Erythroblast (primary cell): ENCODE measurements at places on chromosomes 2 and 18.

DNA sequence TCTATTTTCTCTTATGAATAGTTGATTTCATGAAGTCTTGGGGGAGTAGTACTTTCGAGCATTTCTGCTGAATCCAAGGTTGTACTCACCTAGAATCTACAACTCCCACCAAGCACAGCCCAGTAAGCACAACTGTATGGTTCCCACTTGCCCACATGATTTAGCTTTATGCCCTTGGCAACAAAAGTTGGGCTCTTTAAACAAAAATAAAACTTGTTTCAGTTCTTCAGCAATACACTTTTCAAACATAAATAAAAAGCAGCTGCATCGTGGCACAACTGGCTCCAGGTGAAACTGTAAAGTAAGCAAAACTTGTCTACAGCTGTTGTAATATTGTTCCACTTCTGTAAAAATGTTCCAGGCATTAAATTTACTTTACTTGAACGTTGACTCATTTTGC lies 99.8 kb upstream of the FSIP2 start:
- no peak for DNase-seq

GRCh38 chr2:215354771-215355695 lies 43.2 kb downstream of the ATIC start:
- no peak for DNase-seq

DNA sequence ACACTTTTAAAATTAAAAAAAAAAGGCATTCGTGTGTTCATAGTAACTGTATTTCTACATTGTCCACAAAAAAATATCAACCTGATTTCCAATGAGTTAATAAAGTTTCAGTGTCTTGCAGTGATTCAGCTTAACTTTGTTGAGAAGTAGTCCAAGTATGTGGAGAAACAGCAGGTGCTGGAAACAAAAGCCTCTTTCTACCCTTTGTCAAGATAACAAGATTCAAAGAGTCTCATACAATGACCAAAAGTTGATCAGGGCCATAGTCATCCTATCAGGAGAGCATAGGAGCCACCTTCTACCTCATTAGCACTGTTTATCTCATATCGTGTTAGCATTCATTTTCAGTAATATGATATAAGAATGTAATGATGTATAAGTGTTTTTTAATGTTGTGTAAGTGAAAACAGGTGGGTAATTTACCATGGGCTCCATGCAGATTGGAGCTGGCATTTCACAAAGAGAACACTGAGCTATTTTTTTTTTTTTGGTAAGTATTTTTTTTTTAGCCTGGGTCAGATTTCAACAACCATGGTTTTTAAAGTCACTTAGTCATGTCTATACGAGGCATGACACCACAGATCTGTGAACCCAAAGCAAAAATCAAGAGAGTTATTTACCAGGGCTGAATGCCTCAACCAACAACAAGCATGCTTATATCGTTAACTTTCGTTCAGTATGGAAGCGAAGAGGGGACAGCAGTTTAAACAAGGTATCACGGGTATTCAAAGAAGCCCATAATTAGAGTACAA lies 165.0 kb upstream of the ZNF521 start:
- DNase-seq: no peak

- no peak for DNase-seq
Observed at GRCh38 chr2:14232217-14232616, 400.3 kb upstream of the LRATD1 start.

GRCh38 chr2:212592695-212593094 lies 54.1 kb upstream of the ERBB4 start:
- DNase-seq: no peak

GRCh38 chr18:28175150-28175929 lies 1.6 kb downstream of the CDH2 start:
- no peak for DNase-seq

GRCh38 chr18:75029481-75029880 lies 179.5 kb downstream of the PTGR3 start:
- no peak for DNase-seq

- DNase-seq: no peak
Observed at GRCh38 chr18:54783139-54783538, 45.1 kb upstream of the RAB27B start.

DNA sequence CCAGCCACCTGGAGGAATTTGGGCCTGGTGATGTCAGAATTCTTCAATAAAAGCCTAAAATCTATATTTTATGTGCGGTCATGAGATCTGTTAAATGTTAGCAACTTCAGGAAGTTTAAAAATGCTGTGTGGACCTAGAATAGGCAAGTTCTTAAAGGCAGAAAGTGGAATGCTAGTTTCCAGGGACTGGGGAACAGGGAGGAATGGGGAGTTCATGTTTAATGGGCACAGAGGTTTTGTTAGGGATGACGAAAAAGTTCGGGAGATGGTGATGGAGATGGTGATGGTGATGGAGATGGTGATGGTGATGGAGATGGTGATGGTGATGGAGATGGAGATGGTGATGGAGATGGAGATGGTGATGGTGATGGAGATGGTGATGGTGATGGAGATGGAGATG lies 9.2 kb downstream of the TYMS start:
- no peak for DNase-seq

DNA sequence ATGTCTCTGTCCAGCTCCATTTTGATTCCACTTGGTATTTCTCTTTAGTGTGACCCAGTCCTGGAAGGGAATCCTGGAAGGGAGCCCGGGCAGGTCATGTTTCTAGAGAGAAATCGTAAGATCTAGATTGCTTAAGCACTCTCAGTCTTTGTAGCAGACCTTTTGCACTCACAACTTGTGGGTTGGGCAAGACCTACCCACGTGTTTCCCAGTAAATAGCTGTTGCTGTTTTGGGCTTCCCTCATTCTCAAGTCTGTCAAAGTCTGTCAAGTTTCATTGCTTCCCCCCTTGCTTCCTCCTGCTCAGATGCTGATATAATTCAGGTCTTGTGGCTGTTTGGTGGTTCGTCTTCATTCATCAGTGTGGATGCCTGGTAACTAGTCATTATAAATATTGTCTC lies 17.4 kb upstream of the NEMP2 start:
- no peak for DNase-seq

GRCh38 chr18:49021076-49021432 lies 70.3 kb upstream of the SMAD7 start:
- DNase-seq: no peak

DNA sequence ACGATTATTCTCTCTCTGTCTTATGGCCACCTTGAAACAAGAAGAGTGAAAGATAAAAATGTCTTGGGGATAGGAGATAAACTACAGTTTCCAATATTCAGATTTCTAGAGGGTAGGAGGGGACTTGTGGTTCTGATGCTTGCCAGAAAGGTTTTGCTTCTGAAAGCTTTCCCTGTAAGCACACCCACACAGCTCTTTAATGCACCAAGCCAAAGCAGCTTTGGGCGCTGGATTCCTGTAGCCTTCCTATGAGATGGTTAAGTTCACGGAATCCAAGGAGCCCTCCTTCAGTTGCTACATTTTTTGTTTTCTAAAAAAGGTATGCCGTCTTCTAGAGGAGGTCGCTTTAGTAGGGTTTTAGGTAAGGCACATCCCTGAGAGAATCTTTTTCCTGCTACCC lies 4.9 kb downstream of the LRRTM1 start:
- no peak for DNase-seq

DNA sequence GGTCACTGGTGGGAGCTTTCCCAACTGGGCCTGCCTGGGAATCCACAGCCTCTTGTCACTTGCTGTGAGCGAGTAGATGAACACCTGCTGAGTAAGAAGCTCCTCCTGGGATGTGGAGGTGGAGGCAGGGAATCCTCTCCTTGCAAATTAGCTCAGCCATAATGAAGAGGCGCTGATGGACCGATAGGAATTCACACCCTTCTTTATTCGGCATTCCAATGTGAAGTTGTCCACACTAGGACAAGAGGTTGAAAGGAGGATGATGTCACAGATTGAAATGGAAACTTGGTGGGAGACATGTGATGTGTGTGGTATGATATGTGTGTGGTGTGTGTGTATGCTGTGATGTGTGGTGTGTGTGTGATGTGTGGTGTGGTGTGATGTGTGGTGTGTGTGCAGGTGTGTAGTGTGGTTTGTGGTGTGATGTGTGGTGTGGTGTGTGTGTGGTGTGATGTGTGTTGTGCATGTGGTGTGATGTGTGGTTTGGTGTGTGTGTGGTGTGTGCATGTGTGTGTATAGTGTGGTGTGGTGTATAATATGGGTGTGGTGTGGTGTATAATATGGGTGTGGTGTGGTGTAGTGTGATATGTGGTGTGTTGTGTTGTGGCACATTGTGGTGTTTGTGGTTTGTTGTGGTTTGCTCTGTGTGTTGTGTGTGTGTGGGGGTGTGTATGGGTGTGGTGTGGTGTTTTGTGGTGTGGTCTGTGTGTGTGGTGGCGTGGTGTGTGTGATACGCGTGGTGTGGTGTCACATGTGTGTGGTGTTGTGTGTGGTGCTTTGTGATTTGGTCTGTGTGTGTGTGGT lies 216.4 kb downstream of the BCL2 start:
- peak; percentile 40 for DNase-seq

DNA sequence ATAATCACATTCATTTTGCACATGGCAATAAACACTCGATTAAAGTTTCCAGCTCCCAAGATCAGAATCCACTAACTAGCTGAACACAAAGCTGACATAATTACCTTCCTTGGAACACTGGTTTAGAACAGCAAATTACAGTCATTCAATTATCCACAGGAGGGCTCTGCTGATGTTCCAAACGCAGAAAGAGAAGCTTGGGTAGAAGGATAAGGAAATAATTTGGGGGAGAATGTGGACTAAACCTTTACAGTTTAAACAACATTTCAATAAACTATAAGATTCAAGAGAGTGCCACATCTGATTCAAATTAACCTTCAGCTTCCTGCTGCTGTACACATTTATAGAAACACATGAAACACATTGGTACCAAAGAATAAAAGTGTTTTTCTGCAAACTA lies 67.8 kb upstream of the ARL4C start:
- no peak for DNase-seq

DNA sequence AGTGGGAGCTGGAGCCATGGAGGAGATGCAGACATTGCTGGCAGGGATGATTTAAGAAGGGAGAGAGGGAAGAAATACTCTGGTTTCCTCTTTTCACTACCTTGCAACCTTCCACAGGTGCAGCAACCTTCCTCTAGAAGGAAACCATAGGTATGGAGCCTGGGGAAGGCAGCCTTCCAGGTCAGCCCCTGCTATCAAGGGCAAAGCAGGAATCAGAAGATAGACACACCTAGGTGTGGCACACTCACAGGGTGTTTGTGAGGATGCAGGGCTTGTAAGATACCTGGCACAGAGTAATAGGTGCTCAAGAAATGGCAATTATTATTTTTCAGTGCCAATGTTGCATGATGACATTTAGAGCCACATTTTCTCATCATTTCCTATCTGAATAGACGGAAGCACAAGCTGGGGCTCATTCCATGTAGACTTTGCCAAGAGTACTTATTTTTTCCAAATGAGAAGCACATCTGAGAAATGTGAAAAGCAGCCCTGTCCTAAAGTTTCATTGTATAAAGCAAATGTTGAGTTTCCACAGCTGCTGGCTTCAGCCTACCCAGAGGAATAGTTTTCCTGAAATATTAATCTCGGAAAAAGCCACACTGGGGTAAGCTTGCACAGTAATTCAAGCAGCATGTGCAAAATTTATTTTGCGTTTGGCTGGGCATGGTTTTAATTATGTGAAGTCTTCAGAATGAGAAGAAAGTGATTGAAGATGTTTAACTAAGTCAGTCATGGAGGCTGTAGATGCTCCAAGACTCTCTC lies 20.6 kb downstream of the EVA1A start:
- DNase-seq: no peak

GRCh38 chr2:204282525-204282924 lies 262.8 kb upstream of the PARD3B start:
- no peak for DNase-seq

- DNase-seq: no peak
Observed at GRCh38 chr2:96356889-96357288, 21.3 kb downstream of the NCAPH start.

- DNase-seq: no peak
Observed at GRCh38 chr2:47521666-47522285, 118.8 kb downstream of the MSH2 start.

DNA sequence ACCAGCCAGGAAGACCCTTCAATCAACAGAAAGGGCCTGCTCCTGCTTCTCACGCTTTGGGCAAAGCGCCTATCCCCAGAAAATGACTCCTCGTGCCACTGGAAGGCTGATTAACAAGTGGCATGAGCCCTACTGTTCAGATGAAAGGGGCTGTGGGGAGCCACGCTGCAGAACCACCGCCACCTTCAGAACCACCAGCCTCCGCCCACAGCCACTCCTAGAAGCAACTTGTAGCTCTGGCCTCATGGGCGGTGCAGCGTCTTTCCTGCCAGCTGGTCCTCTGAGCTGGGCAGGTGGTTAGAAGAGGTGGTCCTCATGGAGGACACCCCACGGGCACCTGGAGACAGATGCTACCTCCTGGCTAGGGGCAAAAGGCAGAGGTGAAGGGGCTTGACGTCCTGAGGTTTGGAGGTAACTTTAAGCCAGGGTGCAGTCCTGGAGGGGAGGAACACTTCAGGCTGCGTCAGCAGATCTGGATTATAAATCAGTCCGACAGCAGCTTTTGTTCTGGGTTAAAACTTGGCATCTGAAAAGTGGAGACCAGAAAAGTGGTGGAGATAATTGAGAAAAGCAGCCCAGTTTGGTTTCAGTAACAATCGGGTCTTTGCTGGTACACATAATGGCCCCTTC lies 861 bp upstream of the SEMA4C start:
- DNase-seq: peak; percentile 71

DNA sequence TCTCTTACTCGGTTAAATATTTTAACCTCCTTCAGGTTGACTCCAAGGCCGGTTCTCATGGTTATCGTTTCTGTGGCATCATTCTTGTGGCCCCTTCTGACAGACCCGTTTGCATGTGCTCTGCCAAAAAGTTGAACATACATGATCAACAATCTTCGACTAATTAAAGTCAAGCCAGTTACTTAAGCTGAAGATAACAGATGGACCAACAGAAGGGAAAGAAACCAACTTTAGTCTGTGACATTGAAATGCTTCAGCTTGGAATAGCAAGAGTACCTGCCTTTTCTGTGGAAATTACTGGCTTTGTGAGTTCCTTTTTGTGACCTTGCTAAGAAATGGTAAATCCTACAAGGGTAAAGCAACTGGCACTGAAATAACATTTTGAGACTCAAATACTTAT lies 1429.1 kb downstream of the LRP1B start:
- no peak for DNase-seq
